Hematopoietic multipotent progenitor cell treated with erythropoietin and hydrocortisone succinate and interleukin-3 and kit ligand, for 4 days (in vitro differentiated cells): ENCODE measurements at places on chromosomes 1 and 21.
A peak's percentile ranks its signal among the peaks of the same experiment; 100 is the strongest.

DNA sequence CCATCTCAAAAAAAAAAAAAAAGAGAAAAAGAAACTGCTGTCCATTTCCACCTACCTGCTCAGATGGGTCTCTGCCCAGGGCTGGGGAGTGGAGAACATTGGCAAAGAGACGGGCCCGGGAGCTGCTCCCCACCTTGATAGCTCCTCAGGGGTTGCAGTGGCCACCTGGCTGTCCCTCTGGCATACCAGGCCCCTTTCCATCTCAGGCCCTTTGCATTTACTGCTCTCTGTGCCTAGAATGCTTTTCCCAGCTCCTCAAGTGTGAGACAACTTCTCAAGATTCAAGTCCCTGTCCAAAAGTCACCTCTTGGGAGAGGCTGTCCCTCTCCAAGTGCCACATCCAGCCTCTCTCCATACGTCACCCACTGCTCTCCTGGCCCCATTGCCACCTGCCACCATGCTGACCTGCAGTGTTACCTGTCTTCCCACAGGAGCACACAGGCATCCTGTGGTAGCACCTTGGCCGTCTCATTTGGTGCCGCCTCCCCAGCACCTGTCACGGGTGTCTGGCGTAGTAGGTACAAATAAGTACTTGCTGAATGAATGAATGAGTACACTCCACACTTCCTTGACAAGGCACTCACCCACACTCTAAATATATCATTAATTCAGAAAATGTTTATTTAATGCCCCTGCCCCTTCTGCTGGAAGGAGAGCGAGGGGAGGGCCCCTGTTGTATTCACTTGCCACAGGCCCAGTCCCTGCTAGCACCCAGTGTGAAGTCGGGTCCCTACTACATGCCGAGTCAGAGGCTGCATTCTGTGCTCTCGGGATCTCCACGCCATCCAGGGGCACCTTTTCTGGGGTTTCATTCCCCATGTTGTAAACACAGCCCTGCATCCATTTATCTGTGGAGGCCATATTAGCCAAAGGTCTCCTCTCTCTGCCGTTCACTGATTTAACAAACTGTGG lies 48.8 kb downstream of the DISP3 start:
- DNase-seq: no peak

DNA sequence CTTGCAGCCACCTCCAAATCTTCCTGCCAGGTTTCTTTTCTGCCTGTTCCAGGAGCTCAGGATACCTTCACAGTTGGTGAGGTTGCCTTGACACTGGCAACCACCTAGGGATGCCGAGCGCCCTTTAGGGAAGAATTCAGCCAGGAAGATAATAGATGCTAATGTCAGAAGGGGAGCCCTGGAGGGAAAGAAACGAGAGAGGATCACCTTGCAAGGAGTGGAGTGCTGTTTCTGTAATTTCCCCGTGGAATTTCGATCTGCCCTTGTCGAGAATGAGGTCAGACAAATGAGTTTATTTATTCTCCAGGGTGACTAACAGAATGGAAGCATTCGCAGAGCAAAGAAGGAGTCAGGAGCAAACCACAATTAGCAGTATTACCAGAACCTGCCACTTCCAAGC lies 315.8 kb upstream of the KAZN start:
- no peak for DNase-seq

DNA sequence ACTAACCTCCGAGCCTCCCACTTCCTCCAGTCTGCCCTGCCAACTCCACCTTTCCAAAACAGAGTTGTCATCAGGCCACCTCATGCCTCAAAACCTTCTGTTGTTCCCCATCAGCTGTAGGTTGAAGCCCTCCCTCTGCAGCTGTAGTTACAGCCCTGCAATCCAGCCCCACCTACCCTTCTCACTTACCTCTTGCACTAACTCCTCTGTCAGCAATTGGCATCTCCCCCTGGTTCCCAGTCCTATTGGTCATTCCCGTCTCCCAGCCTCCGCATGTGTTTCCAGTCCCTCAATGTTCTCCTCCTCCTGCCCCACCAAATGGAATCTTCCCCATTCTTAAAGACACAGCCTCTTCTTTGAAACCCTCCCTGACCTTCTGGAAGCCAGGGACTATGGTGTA lies 100.1 kb upstream of the GCLM start:
- no peak for DNase-seq

DNA sequence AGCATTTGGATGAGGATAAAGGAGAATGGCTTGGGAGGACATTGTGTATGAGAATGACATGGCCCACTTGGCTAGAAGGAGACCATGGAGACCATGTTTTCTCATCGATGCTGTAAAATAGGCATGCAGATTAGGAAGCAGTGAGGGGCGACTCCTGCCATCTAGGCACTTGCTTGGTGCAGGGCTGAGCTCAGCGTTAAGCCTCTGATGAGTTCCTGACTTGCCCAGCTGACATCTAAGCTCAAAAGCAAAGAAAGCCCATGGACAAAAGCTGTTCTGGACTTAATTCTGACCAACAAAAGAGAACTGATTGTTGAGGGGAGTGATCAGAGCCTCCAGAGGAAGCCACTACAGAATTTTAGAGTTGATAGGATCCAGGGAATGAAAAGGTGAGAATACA lies 74.5 kb downstream of the LRRN2 start:
- no peak for DNase-seq

DNA sequence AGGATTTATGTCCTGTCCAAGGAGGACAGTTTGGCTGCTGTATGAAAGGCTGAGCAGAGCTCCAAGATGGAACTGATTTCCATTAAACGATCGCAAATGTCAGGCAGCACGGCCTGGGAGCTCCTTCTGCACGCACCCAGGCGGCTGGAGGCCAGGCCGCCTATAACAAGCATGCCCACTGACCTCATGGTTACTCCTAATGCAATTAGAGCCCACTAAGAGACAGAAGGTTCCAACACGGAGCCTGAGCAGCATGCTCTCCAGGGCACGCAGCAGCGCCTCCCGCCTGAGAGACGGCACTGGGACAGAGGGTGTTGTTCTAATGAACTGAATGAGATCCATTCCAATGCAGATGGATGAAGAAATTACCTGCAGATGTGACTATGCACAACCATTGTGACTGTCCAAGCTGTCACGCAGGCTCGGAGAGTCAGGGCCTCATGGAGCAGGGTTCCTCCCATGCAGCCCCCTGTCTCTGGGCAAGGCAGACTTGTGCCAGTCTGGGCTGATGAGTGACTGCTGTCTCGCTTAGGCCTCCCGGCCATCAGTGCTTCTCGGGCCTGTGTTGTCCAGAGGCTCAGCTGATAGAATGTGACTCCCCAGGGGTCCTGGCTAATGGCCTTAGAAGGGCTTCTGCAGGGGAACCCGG lies 25.2 kb upstream of the CDCA8 start:
- DNase-seq: no peak

GRCh38 chr1:117359561-117360289 lies 7.5 kb upstream of the MAN1A2 start:
- peak; percentile 74 for DNase-seq

GRCh38 chr1:186839041-186839400 lies 10.3 kb downstream of the PLA2G4A start:
- DNase-seq: peak; percentile 54

GRCh38 chr1:25873120-25873519 lies 2.4 kb downstream of the PAQR7 start:
- peak; percentile 56 for DNase-seq

DNA sequence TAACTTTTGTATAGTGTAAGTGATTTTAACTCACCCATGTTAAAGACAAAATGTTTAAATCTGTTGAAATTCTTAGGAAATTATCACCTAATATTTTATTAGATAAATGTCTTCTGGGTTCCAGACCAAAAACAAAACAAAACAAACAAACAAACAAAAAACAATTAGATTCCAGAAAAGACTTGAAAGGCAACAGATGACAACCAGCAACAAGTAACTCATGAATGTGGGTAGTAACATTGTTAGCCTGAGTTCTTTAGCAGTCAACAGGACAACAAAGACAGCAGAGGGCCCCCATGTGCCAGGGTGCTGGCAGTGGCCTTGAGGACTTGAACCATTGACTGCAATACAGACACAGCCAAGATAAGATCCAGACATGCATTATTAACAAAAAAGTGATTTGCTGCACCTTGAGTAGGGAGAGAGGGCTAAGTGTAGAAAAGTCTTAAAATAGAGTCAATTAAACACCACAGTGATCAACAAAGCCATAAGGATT lies 2.4 kb upstream of the CD247 start:
- peak; percentile 26 for DNase-seq

GRCh38 chr21:16311229-16311628 lies 581.4 kb downstream of the USP25 start:
- DNase-seq: no peak

DNA sequence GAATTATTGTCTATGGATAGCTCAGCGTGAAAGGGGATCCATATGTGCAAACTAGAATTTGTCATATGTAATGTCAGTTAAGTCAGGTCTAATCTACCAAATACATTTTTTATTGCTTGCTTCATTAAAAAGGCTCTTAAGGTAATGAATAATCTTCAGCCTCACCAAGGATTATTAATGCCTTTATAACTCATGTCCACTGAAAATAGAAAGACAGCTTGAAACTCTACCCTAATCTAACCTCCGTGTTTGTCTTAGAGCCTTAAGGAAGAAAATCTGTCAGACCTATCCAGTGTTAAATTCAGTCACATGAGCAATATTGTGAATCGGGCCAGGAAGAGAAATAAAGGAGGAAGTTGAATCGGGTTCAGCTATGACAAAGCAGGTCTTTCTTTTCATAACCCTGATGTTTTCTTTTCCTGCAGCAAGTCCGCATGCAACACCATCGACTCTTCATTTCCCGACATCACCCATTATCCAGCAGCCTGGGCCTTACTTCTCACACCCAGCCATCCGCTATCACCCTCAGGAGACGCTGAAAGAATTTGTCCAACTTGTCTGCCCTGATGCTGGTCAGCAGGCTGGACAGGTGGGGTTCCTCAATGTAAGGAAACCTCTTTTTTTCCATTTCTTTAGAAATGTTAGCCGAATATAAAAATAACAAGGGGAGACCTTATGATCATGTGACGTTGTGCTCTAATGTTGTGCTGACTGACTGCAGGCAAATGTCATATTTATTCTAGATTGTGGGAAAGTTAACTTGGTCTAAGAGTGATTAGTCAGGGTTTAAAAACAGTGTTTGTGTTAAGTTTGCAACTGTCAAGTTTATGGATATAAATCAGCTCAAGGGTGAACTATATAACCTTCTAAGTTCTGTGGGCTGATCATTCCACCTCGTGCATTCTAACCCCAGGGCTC lies 321.0 kb downstream of the TM2D1 start:
- peak; percentile 62 for DNase-seq

GRCh38 chr1:43282220-43283195 lies 2.9 kb downstream of the C1orf210 start:
- DNase-seq: no peak

GRCh38 chr1:207048041-207048440 lies 3.0 kb downstream of the YOD1 start:
- no peak for DNase-seq

DNA sequence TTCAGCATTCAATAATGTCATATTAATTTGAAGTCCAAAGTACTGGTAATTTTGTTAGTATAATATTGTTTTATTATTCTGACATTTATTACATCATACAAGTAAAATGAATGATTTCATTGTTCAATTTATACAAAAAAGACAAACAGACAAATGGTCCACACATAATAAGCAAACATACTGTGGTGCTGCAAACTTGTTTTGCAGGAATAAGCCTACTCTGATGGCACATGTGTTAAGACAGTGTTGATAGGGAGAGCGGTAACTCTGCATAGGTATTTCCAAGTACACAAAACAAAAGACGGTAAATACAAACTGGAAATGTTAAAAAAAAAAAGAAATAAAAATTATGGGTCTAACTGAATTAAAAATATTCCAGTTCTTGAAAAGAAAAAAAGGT lies 59.7 kb upstream of the DPYD start:
- DNase-seq: no peak

GRCh38 chr1:219374046-219374566 lies 200.4 kb downstream of the LYPLAL1 start:
- DNase-seq: no peak

GRCh38 chr1:70205071-70205433 lies 327 bp downstream of the LRRC40 start:
- DNase-seq: no peak

DNA sequence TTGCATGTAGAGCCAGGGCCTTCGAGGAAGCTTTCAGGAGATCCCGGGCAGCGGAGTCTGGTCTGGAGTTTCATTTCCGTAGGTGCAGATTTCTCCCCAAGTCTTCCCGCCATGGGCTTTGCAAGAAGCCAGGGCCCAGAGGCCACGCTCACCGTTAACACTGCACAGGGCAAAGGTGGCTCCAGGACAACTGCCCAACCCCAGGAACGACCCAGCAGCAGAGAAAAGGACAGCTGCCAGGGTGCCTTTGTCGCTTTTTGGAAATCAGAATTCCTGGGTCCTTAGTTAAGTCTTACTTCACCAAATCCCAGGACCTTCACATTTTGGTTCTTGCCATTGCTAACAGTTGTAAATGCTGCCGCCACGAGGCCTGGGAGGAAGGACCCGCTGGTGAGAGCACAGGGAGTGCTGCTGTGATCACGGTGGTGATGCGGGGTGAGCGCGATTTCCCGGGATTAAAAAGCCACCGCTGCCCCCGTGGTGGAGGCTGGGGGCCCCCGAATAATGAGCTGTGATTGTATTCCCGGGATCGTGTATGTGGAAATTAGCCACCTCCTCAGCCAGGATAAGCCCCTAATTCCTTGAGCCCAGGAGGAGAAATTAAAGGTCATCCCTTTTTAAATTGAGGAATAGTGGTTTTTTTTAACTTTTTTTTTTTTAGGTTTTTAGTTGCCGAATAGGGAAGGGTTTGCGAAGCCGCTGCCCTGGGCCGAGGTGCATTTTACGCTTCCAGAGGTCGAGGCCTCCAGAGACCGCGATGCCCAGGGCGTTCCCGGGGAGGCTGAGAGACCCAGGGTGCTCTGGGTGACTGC lies 8.2 kb downstream of the SIM2 start:
- peak; percentile 58 for DNase-seq

DNA sequence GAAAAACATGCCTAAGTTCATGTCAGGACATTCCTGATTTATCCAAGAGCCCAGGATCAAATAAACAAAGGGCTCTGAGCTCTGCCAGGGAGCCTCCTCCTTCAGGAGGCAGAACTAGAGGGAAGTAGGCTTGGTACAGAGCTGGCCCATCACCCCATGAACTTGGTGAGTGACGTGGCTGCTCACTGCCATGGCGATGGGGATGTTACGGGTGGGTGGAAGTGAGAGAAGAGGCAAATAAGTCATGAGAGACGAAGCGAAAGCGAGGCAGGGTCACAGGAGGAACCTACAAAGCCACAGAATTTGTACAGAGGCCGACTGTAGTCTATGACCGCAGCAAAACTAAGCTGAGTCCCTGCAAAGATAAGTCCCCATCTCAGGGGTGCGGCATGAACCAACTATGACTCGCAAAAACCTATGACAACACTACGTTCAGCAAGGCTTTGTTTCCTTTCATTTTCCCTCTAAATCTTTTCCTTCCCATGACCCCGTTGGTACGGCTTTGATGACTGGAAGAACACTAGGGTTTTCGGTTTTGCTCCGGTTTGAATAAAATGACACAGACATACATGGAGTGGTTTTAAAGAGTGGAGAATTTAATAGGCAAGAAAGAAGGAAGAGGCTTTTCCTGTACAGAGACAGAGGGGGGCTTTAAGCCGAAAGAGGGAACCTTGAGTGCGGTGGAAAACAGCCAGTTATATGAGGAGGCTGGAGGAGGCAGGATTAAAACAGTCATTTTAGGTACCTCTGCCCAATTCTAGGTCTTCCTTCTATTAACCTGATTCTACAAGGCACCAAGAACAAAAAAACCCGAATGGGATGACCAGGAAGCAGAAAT lies 74.1 kb downstream of the CD46 start:
- DNase-seq: peak; percentile 97

- DNase-seq: no peak
Observed at GRCh38 chr1:179146476-179146875, 64.6 kb downstream of the TOR3A start.
